Lower lobe of right lung (tissue), 2 donors: ENCODE measurements at places on chromosomes 5 and 9.
A peak's percentile ranks its signal among the peaks of the same experiment; 100 is the strongest.

DNA sequence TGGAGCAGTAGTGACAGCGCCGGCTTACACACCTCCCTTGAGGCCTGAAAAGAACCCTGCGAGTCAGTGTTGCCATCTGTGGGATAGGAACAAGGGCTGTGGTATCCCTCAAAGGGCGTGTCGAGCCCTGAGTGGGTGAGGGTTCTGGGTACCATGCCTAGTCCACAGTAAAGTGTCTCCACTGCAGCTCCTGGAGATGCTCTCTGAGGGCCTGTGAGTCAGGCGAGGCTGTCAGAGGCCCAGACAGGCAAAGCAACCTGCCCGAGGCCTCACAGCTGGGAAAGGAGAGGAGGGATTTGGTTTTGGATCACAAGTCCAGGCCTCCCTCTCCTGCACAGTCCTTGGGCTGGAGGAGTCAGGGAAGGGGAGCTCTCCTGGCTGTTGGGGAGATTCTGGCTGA, 6.1 kb downstream of the PRRX2 start:
- DNase-seq = no peak

- no peak for DNase-seq
Measured at GRCh38 chr9:29397148-29397547, 1823.9 kb upstream of the C9orf72 start.

DNA sequence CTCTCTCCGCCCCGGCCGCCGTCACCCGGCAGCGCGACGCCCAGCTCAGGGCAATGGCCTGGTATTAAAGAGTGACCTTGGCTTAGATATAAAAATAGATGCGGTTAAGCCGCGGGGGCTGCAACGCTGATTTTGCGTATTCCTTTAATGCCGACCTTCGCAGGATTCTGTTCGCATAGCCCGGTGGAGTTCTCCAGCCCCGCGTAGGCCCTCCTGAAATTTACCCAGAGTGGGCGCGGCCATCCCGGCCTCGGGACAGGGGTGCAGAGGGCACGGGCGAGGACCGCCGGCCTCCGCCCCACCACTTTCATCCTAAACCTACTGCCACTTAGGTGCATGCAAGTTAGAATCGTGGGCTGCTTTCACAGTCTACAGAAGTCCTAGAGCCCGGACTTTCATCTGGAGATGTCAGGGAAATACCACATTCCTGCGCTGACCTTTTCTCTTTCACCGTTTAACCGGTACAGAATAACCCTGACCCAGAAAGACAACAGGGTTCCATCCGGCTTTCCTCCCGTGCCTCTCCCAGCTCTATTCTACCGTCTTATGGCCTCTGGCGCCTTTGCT, 492 bp upstream of the FAM169A start:
- DNase-seq = no peak

DNA sequence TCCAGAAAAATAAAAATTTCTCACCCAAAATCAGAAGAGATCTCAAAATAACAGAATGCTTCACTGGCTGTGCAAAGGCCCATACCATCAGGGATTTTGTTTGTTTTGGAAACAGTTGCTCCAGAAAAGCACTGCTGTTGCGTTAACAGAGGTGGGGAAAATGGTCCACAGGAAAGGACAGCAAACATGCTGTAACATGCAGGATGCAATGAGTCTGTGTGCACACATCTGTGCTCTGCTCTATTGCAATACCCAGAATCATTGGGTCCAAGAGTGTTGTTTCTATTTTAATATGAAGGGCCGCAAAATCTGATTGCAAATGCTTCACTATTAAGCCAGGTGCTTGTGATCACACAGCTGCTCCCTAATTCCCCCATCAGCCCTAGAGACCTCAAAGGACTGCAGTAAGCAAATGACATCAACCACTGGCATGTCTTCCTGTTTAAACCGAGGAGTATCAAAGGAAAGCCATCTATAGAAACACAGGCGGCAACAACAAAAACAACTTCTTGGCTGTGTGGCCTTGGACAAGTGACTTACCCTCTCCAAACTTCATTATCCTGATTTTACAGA, 141.0 kb downstream of the DCP2 start:
- DNase-seq = no peak

DNA sequence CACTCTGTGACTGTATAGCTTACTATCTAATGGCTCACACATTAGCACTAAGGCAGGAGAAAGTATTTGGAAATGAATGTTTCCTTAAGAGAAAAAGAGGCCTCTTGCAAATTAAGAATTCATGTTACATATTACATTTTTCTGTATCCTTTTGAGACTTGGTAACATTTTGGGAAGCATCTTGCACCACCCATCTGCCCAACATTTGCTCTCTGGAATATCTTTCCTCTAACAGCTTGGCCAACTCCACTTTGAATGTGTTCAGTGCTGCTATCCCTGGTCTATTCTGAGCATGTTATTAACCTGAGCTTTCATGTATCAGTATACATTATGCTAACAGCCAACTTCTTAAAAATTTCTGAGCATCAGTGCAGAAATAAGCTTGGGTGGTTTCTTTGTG, 27.2 kb downstream of the MFAP3 start:
- no peak for DNase-seq

- DNase-seq = no peak
Measured at GRCh38 chr5:42066131-42066530, 141.1 kb downstream of the FBXO4 start.

DNA sequence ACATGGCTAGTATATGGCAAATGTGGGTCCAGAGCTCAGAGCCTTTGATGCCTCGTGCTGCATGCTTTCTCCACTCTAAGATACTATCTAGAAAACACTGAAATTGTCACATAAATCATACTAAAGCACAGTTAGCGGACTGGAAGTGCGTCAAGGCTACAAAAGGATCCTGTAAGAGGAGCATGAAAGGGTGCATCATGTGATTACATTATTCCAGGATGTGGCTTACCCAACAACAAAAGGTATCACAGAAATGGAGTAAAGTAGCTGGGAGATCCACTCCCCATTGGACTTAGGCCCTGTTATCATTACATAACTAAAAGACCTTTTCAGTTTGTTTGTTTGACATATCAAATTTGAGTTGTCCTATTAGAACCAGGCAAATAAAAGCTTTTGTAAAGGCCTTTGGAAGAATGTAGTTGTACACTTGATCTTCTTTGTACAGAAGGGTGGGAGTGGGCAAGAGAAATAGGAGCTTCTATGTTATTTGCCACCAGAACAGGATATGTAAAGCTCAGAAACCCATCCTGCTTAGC, 6.9 kb downstream of the SLC31A1 start:
- DNase-seq = no peak

- DNase-seq = no peak
Measured at GRCh38 chr5:31781772-31782171, 142.8 kb downstream of the PDZD2 start.

DNA sequence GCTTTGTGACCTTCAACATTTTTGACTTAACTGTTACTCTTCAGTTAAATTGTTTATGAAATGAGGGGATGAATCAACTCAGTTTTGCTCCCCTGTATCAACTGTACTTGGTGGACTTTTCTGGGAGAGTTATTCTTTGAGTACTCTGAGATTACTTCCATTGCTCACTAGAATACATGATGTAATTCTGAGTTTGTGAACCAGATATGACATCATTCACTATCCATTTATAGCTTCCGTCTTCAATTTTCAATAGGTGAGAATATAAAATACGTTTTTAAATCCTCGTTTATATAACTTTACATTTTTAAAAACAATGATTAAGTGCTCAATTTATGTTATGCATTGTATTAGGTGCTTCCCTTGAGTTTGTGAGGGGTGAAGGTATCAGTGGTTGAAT, 71.0 kb downstream of the XRCC4 start:
- DNase-seq = no peak

- DNase-seq = no peak
Measured at GRCh38 chr9:3125602-3126405, 281.9 kb upstream of the PUM3 start.

GRCh38 chr5:22651355-22651754, 201.8 kb downstream of the CDH12 start:
- no peak for DNase-seq

DNA sequence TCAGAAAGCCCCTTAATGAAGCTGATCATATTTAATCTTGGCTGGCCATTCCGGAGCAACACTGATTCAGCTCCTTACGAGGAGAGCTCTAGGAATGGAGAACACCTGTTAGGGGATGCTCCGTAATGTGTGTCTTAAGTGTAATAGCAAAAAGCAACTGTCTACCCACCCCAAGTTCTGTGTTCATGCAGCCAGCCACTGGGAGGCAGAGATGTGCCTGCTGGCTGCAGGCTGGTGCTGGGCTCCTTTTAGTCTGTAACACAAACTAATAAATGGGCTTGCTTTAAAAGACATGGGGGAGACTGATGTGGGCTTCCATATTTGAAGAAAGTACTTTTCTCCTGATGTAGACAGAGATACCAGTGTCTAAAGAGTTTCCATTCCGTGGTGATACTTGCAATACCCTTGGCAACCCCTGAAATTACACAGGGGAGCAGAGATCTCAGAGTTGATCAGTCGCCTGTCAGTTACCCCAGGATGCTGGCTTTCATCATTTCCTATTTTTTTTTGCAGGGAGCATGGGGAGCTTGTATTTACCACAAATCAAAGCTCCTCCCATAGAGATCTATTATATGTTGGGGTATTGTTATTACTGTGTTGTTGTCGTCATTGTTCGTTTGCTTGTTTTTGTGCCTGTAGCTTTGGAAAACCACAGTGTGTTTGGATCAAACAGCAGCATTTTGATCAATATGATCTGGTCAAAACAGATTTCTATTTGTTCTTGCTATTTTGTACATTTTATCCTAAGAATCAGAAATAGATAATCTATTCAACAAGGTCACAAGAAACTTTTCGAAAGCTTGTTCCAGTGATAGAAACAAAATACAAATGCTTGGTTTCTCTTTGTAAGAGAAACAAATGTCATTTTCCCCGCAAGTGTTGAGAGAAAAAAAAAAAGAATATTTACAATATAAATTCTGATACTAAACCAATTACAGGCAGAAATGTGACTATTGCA, 65.8 kb downstream of the MTX3 start:
- DNase-seq = no peak

GRCh38 chr5:67407979-67408378, 211.4 kb upstream of the CD180 start:
- DNase-seq = no peak

DNA sequence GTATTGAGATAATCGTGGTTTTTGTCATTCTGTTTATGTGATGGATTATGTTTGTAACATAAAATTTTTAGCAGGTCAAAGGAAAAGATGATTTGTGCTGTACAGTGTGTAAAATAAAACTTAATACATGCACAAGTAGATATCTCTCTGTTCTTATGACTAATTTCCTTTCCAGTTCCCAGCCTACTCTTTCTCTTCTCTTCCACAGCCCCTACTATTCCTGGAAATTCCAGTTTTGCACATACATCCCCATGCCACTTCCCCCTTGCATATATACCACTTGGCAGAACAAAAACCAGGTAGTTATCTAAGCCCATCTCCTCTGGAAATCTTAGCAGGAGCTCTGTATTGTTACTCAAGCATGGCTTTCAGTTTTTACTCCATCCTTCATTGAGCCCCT, 20.2 kb downstream of the TEK start:
- no peak for DNase-seq

DNA sequence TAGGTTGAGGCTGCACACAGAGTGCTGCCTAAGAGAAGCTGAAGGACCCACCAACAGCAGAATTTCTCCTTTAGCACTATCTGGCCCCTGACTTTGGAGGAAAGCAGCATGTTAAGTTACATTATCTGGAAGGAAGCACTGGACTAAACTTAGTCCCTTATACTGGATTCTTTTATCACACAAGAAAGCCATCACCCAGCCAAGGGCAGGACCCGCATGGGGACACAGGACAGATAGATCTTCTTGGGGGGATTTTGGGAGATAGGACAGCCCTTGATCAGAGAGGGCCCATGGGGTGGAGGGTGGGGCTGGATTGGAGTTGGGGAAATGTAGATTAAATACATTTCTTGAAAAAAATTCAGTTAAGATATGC, 14.4 kb downstream of the ANKRD33B start:
- no peak for DNase-seq

DNA sequence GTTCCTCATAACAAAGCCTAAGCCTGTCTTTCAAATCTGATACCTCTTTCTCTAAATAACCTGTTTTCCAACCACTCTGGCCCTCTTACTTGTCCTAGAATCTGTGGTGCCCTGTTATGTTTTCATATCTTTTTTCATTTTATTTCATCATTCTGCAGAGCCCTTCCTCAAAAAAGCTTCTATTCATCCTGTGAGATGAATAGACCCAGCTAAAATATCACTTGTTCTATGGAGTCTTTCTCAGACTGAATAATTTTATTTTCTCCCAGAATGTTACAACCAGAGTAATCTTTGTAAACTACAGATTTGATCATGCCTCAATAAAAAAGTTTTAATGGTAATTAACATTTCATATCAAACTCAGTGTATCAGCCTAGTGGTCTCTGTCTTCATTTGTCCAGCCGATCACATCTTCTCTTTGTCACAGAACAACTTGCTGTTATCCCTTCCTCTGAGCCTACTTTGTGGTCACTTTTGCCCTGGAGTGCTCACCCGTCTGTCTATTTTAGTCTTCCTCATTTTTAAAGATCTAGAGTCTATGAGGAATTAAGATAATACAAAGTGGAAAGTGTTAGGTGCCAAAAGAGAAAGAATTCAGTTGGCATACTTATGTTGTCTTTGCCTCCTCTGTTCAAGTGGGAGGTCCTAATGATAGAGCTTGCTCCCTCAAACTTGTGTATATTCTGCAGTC, 77.8 kb downstream of the ZCCHC7 start:
- no peak for DNase-seq

DNA sequence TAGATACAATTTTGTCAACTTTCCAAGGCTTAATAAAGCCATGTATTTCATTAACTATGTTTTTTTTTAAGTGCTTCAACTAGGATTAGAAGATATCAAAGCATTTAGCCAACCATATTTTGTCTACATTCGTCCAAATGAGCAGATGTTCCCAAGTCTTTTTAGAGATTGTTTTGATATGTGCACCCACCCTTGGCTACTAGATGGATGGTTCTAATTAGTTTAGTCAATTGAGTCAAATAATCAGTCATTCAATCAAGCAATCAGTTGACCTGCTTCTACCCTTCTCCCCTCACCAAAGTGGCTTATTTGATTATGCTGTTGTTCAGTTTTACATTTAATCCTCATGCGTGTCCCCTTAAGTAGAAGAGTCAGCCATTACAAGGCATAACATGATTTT, 319.5 kb upstream of the TNC start:
- DNase-seq = no peak

GRCh38 chr9:76911971-76912370, 6.1 kb upstream of the PRUNE2 start:
- DNase-seq = no peak

GRCh38 chr9:96858018-96858573, 3.8 kb upstream of the ZNF782 start:
- DNase-seq = no peak

GRCh38 chr9:128917151-128917849, 3.5 kb upstream of the PHYHD1 start:
- DNase-seq = peak; percentile 84

GRCh38 chr5:6721442-6721841, 8.2 kb downstream of the TENT4A start:
- DNase-seq = no peak

- DNase-seq = no peak
Measured at GRCh38 chr5:139186261-139186660, 11.9 kb downstream of the SIL1 start.

DNA sequence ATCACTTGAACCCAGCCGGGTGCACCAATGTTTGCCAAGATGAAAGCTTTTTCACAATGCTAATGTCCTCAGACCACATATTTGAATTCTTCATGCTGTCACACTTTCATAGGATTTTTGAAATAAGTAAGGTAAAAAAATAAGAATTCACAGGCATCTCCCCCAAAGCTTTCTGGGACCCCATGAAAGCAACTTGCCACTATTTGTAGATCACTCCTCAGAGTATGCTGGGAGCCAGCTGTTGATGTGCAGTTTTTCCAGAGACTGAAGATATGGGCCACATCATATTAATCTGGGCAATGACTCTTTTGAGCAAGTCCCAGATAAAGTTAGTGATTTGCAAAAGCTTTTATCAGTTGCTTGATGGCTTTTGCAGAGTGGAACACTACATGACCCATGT, 507.9 kb downstream of the RASEF start:
- DNase-seq = no peak
